ENCODE measurements at places on chromosomes 11 and 22. TPM values are rescaled to one million over a fixed set of nuclear protein-coding genes. Genes with fewer than 3 reads are reported as not detected.

DNA sequence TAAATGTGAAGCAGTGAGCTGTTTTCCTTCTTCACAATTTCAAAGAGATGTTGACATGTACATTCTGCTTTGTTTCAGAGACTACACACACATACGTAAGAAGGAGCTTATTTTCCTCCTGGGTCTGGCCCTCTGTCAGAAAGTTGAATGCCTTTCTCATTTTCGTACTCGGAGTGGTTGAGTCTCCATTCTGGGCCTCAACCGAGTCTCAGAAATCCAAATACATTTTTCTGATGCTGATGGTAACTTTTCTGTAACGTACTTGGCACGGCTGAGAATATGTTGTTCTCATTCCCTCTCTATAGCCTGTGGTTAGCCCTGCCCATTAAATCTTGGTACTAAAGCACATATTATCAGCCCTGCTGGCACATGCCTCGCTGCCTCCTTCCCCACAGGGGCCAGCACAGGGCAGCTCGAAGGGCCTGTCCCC is 25.3 kb downstream of the PARVA start:
- no peak for DNase-seq

- no peak for DNase-seq
Measured at GRCh38 chr22:20553947-20554741, 46.7 kb downstream of the MED15 start.

DNA sequence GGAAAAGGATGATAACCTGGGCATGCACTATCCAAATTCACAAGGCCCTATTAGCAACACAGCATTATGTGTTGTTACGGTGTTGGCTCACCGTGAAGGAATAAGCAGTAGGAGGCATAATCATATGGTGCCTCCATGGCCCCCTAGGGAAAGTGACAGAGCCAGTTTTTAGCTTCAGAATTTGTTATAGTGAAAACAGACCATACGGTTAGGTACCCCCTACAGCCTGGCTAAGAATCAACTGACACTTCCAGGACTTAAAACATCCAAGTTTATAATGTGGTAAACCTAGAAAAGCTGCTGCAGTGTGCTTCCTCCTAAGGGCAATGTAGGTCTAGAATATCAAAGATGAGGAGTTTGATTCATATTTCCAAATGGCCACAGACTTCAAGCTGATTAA is 30.4 kb downstream of the KIF18A start:
- DNase-seq: no peak

DNA sequence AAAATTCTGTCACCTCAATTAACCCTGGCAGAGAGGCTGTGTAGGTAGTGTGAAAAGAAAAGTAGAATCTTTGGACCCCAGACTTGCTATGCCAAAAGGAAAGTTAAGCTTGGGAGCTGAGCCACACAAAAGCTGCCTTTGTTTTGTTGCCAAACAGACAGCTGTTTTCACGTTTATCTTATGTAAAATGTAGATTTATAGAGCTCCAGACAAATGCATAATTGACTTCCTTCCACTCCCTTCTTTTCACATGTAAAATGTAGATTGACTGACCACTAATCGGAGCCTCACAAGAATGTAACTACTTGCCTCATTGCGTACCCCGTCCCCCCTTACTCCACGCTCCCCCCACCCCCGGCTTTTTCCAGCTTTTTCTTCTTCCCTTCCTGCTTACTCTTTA is 2302.2 kb upstream of the RAG2 start:
- no peak for DNase-seq

GRCh38 chr11:119115484-119116234 is 5.7 kb upstream of the HINFP start:
- no peak for DNase-seq

- DNase-seq: peak; percentile 58
Measured at GRCh38 chr11:71946144-71946571, 17.3 kb downstream of the RNF121 start.

- DNase-seq: no peak
Measured at GRCh38 chr11:63613517-63614135, 607 bp downstream of the PLAAT3 start.

GRCh38 chr11:122521626-122522025 is 133.9 kb upstream of the UBASH3B start:
- DNase-seq: no peak

DNA sequence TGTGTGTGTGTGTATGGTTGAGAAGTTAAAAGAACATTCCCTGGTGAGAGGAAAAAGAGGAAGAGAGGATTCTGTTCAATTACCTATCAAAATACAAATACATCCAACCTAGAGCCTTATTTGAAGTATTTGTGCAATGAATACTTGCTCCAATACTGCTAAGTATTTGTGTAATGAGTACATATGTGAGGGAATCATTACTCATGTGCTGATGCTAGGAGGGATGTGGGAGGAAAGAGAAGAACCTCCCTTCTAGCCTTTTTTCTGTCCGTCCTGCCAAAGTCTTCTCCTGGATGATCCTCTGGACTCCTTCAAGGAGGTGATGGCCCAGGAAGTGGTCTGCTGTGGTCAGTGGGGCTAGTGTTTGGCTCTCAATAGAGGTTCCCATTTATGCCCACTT is 36.0 kb upstream of the ACCSL start:
- DNase-seq: no peak

DNA sequence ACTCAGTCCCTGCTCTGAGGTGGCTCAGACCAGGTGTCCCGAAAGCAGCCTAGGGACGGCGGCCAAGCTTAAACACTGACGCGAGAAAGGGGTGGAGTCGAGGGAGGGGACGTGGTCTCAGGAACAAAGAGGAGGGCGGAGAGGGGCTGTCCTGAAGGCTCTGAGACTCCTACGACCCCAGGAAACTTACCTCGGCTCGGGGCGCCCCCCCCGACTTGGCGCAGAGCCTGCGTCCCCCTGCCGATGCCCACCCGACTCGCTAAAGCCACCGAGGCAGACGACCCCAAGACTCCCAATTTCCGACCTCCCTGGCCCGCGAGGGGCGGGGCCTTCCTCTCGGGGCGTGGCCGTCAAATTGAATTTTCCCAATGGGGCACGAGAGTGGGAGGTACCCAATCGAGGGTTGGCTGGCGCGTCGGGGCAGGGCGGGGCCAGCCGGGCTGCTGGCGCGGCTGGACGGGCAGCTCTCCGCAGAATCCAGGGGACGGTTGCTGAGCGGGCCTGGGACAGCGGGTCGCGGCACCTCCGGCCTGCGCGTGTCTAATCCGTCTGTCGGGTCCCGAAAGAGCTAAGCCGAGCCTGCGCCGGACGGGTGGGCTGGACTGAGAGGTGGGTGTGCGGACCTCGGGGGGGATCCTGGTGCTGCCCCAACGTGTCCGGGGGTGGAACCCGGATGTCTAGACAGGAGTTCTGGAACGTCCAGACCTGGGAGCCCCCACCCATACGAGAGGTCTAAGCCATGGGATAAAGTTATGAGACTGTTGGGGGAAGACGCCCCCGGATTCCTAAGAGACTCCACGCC is at the start of gene SMTN:
SMTN (plus strand) TSS at position 471 of the 802 bp plus-strand sequence. CDS start 1,941 bp downstream, outside the sequence.
- DNase-seq: peak; percentile 89

DNA sequence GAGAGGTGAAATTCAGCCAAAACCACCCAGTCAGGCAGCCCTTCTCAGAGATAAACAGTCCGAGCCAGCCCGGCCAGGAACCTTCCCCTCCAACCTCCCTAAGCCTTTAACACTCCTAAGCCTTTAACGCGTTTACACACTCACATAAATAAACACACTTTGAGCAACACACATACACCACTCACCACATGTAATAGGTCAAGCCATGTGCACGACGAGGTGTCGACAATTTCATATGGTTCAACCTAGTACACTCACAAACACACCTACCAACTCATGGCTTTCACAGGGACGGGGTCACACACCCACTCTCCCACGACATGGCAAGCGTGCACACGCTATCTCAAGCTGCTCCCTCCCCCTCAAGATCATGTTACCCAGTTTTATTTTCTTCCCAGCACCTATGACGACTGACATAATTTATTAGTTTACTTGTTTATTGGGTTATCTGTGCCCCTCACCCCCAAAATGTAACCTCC is 15.5 kb downstream of the SLC43A1 start:
- DNase-seq: no peak

GRCh38 chr22:26318975-26319374 is 110.1 kb upstream of the ASPHD2 start:
- peak; percentile 63 for DNase-seq

- no peak for DNase-seq
Measured at GRCh38 chr22:24523873-24524272, 28.7 kb downstream of the UPB1 start.

DNA sequence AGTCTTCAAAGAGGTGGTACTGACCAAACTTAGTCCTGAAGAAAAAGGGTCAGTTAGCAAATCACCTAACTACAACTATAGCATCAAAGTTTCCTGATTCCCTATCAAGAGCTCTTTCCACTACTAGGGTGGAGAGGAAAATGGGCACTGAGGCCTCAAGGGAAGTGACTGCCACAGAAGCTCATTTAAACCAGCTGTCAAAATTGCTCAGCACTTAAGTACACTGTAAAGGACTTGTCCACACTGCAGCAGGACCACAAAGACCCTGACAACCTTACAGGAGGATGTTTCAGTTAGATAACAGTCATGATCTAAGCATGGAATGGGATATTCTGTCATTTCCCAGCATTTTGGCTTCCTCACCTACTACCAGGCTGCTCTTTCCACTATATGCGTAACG is 33.0 kb downstream of the FAM168A start:
- DNase-seq: no peak

DNA sequence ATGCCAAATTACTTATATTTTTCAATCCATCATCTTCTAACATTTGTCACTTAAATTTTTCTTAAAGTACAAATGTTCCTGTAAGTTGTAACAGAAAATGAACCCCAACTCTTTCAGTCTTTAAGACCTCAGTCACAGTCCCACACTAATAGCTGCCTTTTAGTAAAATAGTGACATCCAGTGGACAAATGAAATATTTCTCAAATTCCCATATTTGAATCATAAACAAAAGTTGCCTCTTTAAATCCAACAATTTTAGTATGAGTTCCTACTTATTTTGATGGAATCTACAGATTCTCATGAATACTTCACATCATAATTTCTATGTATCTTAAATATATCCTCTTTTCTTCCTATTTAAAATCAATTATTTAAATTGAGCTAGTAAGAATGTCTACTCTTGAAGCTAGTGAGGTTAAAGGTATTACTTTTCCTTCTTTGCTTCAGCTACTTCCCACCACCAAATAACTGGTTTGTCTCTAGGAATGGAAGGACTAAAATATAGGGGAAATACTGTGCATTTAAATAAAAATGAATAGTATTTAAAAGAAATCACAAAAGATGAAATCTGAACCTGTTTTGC is 9.2 kb downstream of the LIN7C start:
- no peak for DNase-seq

GRCh38 chr11:9049959-9050358 is 41.4 kb downstream of the SCUBE2 start:
- DNase-seq: no peak

GRCh38 chr11:23263466-23263865 is 403.2 kb upstream of the CCDC179 start:
- DNase-seq: no peak

GRCh38 chr11:108538022-108538424 is 39.8 kb upstream of the POGLUT3 start:
- DNase-seq: peak; percentile 1

- no peak for DNase-seq
Measured at GRCh38 chr11:120441592-120441991, 70.0 kb upstream of the GRIK4 start.

GRCh38 chr11:32891657-32892354 is 805 bp upstream of the QSER1 start:
- DNase-seq: no peak

GRCh38 chr11:76640501-76640900 is 30.0 kb downstream of the LRRC32 start:
- DNase-seq: no peak

DNA sequence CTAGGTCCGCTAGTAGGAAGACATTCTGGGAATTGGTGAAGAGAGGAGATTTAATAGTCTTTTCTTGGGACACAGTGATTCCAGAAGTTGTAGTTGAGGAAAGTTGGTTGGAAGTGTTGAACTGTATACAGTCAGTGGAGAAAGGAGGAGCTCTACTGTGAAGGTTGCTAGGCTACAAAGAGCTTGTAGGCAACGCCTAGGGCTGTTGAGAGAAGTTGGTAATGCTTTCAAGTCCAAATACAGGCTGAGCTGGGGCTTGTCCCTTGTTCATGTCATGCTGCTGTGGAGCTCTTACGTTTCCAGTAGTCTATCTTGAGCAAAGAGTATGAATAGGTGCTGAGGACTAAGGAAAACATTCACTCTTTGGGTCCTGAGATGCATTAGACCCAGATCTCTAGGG is 1.1 kb downstream of the TBCEL start:
- no peak for DNase-seq

GRCh38 chr11:121300972-121301699 is 8.6 kb downstream of the SC5D start:
- DNase-seq: no peak

- no peak for DNase-seq
Measured at GRCh38 chr22:37599153-37599552, 9.5 kb upstream of the GGA1 start.

GRCh38 chr11:68036717-68037239 is 2.0 kb upstream of the TCIRG1 start:
- no peak for DNase-seq

- DNase-seq: no peak
Measured at GRCh38 chr11:18065572-18065971, 19.5 kb upstream of the TPH1 start.

- DNase-seq: no peak
Measured at GRCh38 chr11:119038884-119039283, 8.2 kb upstream of the SLC37A4 start.

- DNase-seq: no peak
Measured at GRCh38 chr11:60459345-60459744, 3.7 kb downstream of the MS4A1 start.

DNA sequence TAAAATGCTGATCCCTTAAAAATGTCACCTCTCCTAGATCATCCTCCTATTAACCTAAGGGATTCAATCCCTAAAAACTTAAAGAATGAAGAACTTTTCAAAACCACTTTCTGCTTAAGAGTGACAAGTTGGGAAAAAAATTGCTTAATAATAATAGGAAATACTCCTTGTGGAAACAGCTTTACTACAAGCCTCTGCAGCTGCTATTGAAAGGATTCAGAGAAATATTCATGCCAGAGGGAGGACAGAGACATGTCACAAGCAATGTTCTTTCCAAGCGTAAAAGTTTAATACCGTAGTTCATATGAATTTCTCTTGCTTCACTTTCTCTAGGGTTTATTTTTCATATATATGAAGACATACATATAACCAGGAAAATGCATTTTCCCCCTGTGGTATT is 98.2 kb downstream of the ARHGAP20 start:
- no peak for DNase-seq

B4GALNT4 gene
- total RNA-seq: 49.8 TPM

FGF3 gene
- total RNA-seq: not detected

DLG2 gene
- total RNA-seq: not detected

THOC5 gene
- 49.7 TPM for total RNA-seq

ACRV1 gene
- not detected for total RNA-seq

BTBD18 gene
- total RNA-seq: not detected

OR56A5 gene
- not detected for total RNA-seq

LYVE1 gene
- total RNA-seq: not detected

SERPIND1 gene
- total RNA-seq: not detected

PACSIN3 gene
- 92.5 TPM for total RNA-seq

SLC25A18 gene
- 0.16 TPM for total RNA-seq

LTBP3 gene
- 109 TPM for total RNA-seq

OSBP2 gene
- 2.4 TPM for total RNA-seq

Data from MG63 (cell line).